Spinal cord (tissue), 10 donors: ENCODE measurements at places on chromosomes 11 and 22.

DNA sequence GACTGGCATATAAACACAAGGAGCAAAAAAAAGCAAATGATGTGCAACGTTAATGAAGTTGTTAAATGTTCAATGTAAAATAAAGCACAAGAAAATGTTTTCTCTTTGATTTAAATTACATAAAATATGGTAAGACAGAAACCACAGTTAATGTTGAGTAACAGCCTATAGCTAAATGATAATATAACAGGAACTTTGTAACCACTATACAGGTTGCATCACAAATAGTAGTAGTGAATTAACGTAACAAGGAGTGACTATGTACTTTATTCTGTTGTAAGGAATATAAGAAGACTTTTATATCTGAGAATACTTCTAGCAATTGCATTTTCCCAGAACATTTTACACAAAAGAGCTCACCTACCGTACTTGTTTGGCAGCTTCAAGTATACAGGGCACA, 16.9 kb downstream of the SAAL1 start:
- no peak for DNase-seq

GRCh38 chr11:55942785-55943392, 6.7 kb upstream of the OR5I1 start:
- peak; percentile 21 for DNase-seq

GRCh38 chr11:37995886-37996285, 1397.8 kb upstream of the RAG2 start:
- DNase-seq, result no peak

- peak; percentile 52 for DNase-seq
Observed at GRCh38 chr11:92765965-92766371, 203.5 kb upstream of the MTNR1B start.

GRCh38 chr11:31824879-31825837, 14.0 kb upstream of the PAX6 start:
- no peak for DNase-seq

DNA sequence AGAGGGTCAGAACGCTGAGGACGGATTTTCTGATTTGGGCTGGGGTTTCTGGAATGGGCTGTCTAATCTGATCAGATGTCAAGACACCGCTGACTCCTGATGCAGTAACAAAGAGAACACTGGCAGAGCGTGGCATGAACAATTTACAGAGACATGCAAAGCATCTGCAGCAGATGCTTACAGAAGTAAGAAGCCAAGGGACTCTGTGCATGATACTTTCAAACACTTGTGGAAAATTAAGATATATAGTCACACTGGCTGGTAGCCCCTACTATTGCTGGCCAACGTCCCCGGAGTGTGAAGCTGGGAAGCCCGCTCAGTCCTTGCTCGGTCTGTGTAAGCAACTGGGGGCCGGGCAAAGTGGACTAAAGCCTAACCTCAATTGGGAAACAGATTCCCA, 903.7 kb downstream of the BRD1 start:
- DNase-seq, result no peak

DNA sequence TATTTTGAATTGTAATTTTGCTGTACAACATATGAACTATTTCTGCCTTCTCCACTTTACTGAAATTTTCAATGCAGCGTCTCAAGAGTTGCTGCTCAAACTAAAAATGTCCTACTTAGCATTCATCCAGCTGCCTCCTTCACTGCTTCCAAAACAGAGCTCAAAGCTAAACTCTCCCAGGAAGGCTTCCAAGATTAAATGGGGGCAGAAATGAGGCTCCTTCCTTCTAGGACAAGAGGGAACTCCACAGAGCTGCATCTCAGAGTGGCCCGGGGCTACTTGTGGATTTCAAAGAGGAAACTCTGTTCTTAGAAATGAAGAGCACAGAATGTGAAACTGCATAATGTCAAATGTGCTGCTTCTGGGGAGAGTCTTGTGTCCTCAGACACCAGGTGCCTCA, 295.9 kb upstream of the NCAM1 start:
- no peak for DNase-seq

- DNase-seq, result no peak
Observed at GRCh38 chr11:132876239-132876638, 656.1 kb downstream of the OPCML start.

GRCh38 chr22:17957693-17958092, 66.7 kb downstream of the MICAL3 start:
- DNase-seq, result no peak
